ENCODE measurements at places on chromosomes 4 and X. TPM values are rescaled to one million over a fixed set of nuclear protein-coding genes. Genes with fewer than 3 reads are reported as not detected.

The CXCR3 gene
- total RNA-seq = not detected

The HTRA3 gene
- total RNA-seq = 3.5 TPM

The POU4F2 gene
- not detected for total RNA-seq

The RNF128 gene
- total RNA-seq = not detected

The LINC00632 gene
- total RNA-seq = 626 TPM

The SLC9A7 gene
- total RNA-seq = 5.4 TPM

The SPATA4 gene
- total RNA-seq = not detected

DNA sequence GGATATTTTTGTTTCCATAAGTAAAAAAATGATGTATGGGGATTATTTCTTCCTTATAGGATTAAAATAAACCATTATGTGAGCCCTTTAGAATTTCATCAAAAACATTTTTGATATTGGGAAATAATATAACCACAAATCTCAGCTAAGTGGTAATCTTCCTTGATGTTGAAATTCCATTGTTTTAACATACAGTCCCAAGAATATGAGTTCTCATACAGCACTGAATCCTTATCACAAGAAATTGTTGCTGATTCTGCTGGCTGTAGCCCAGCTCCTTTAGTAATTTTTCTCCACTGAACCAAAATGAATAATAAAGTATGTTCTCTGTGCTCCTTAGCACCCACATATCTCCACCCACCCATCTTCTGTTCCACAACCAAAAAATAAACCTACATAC is 41.9 kb upstream of the FAM47B start:
- no peak for DNase-seq

GRCh38 chr4:105025263-105026017 is 121.2 kb upstream of the TET2 start:
- DNase-seq = no peak

DNA sequence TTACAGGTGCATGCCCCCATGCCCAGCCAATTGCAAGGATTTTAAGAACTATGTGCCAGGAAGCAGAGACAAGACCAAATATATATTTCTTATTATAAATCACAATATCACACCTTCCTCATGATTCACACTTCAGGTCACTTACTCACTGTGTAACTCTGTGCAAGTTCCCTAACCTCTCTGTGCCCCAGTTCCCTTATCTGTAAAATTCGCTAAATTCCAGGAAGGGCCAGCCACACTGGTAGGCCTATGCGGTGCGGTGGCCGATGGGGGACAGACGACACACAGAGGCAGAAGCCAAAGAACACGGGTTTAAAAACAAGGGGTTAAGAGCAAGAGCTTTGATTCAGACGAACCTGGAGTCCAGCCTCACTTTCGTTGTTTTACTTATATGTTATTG is 2.8 kb downstream of the TRIM2 start:
- DNase-seq = no peak

GRCh38 chr4:98908182-98908581 is 20.8 kb downstream of the EIF4E start:
- DNase-seq = no peak

GRCh38 chr4:150974750-150975149 is 40.3 kb downstream of the LRBA start:
- DNase-seq = no peak

- DNase-seq = no peak
Observed at GRCh38 chr4:19239565-19239964, 1012.1 kb upstream of the SLIT2 start.

- no peak for DNase-seq
Observed at GRCh38 chrX:31039327-31039711, 32.5 kb downstream of the FTHL17 start.

- DNase-seq = peak; percentile 69
Observed at GRCh38 chr4:1172971-1173757, 781 bp upstream of the SPON2 start.

- DNase-seq = no peak
Observed at GRCh38 chr4:22460266-22460665, 55.6 kb downstream of the ADGRA3 start.

- no peak for DNase-seq
Observed at GRCh38 chrX:13101441-13102139, 57.2 kb upstream of the FAM9C start.

DNA sequence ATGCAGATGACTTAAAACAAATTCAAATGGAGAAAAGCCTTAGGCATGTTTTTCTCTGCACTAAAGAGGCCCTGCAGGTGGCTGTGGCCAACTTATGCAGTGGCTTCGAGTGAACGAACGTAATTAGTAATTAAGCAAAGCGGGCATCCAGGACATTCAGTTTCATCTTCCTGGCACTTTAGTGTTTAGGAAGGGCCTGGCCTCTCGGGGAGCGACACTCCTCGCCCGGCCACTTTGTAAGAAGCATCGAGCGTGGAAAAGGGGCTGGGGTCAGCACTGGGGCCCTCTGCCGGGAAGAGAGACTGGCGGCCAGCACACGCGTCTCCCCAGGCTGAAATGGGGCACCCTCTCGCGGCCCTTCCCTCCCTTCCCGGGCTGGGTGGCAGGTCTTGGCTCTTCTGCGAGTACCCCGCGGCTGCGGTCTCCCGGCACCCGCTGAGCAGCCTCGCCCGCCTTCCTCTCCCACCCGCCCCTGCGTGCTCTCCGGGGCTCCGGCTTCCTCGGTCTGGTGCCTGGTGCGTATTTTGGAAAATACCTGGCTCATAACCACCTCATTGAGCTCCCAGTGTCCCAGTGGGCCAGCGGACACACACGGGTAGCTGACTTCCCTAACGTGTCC is 677 bp upstream of the CYP4V2 start:
- no peak for DNase-seq

DNA sequence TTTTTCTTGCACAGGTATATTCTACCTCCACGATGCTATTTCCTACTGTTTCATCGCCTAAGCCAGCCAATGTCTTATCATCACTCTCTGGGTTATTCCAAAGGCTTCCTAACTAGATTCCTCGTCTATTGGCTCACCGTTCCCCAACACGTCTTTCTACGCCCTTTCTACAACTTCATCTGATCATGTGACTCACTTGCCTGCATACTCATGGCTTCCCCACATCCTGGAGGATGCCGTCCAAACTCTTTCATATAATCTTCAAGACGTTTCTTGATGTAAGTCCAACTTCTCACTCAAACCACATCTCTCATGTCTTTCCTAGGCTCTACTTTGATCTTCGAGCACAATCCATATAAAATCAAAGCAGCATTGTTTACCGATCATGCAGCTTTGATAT is 322.0 kb upstream of the PPARGC1A start:
- no peak for DNase-seq

- DNase-seq = no peak
Observed at GRCh38 chrX:148134578-148134977, 153.4 kb downstream of the FMR1NB start.

DNA sequence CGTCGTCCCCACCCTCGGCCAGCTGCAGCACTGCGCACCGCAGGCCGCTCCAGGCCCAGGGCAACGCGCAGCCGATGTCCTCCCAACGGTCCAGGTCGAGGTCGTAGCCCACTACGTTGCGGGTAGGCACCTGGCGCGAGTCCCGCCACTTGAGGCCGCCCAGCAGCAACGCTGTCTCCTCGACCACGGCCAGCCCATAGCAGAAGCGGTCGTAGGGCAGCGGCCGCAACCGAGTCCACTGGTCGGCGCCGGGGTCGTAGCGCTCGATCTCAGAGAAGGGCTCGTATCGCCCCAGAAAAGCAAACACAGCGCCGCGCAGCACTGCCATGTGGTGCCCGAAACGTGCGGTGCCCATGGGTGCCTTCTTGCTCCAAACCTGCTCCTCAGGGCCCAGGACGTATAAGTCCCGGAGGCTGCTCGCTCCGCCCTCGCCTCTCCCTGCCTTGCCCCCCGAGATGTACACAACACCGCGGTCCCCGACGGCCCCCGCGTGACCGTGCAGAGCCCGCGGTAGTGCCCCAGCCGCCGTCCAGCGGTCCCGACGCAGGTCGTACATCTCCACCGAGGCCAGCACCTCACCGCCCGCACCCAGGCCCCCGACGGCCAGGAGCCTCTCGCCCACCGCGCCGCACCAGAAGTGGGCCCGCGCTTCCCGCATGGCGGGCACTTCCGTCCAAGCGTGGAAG is 2.1 kb downstream of the KLHL34 start:
- DNase-seq = peak; percentile 89

- no peak for DNase-seq
Observed at GRCh38 chr4:156113138-156113765, 159.6 kb upstream of the CTSO start.

DNA sequence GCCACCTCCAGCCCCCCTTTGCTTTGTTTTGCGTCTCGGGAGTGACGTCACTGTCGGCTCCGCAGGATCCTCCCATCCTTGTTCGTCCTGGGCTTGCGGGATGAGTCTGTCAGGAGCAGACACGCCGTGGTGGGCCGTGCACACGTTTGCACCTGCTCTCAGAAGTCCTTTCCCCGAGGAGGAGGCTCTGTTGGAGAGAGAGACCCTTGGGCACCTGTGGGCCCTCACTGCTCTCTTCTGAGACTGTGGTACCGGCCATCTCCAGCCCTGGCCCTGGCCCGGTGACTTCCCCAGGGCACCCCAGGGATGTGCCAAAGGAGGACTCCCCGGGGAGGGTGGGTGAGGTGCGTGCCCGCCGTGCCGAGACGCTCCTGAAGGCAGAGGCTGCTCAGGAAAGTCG is 76.1 kb upstream of the PPP2R3B start:
- DNase-seq = peak; percentile 79

- peak; percentile 48 for DNase-seq
Observed at GRCh38 chrX:81082649-81083048, 119.1 kb downstream of the HMGN5 start.

All from chondrocyte (in vitro differentiated cells).